AG04449 (cell line): ENCODE measurements at places on chromosomes 1 and 21.
A peak's percentile ranks its signal among the peaks of the same experiment; 100 is the strongest.

DNA sequence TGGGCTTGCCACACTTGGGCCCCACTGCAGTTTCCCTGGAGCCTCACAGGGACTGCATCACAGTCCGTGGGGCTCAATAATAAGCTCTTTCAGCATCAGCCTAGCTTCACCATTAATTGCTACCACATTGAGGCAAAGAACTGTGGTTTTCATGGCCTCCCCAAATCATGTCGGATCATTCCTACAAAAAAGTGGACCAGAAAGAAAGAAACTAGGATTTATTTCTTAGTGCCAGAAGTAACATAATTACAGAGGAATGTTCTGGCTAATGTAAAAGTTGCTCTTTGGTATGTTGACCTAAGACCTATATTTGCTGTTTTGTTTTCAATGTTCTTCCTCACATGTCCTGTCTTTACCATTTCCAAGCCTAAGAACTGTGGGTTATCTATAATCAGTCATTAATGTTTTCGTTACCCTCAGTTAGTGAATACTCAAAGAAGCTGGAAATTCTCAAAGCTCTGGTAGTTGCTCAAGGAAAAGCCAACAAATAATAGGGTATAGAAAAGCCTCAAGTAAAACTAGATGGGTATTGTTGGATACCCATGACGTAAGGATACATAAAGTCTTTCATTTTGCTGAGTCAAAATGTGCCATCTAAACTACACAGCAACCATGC, 173.9 kb downstream of the LTN1 start:
- peak; percentile 49 for DNase-seq

- DNase-seq: no peak
Measured at GRCh38 chr1:245409341-245410195, 254.8 kb downstream of the KIF26B start.

- DNase-seq: no peak
Measured at GRCh38 chr1:43764581-43764980, 57.2 kb downstream of the ST3GAL3 start.

GRCh38 chr1:159009287-159009686, 420 bp upstream of the IFI16 start:
- DNase-seq: no peak

GRCh38 chr21:44756423-44757185, 45.0 kb downstream of the UBE2G2 start:
- no peak for DNase-seq

GRCh38 chr1:161725908-161726472, 4.6 kb downstream of the FCRLB start:
- DNase-seq: no peak

GRCh38 chr1:15740924-15741850, 1.1 kb upstream of the TMEM82 start:
- no peak for DNase-seq

- DNase-seq: no peak
Measured at GRCh38 chr21:34695434-34695833, 26.6 kb downstream of the CLIC6 start.

DNA sequence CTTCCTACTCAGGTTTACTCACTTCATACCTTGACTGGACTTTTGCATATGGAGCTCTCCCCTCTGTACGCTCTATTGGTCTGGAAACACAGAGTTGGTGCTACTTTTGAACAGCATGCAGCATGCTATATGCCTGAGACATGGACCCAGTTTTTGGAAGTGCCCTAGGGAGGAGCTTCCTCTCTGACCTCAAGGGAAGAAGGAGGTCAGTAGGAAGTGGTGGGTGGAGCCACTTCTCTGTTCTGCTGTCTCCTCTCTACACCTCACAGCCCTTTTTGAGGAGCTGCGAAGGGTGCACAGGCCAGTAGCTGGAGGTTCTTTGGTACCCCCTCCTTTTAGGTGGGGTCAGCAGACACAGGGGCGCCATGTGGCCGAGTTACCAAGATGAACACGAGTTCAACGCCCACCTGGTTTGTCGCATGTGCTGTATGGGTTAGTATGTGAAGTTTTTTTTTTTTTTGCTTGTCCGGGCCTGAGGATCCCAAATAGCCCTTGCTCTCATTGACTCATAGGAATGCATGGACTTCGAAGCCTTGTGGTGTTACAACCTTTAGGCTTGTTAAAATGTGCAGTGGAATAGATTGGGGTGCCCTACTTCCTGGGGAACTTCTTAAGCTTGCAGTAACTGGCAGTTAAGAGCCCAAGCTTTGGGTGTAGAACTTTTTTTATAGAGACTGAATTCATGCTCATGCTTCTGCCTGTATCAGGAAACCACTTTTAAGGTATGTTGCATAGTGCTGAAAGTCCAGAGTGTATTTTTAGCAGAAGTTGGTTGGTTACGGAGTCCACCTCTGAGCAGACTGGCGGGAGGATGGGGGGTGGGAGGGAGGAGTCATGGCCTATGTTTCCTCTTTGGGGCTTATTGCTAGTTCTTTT, 10.7 kb downstream of the MACF1 start:
- DNase-seq: no peak

DNA sequence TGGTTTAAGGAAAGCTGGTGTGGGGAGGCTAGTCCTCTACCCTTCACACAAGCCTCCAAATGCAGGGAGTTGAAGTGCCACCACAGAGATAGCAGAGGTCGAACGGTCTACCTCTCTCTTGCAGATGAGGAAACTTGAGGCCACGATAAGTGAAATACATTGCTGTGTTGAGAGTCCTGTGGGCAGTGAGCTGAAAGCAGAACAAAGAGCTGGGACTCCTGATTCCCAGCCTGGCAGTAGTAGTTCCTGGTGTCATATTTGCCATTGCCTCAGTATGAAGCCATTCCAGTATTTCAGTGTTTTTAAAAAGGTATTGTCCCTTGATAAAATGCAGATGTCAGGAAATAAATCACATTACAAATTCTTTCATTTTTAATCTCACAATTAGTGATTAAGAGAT, 28.6 kb downstream of the AK4 start:
- DNase-seq: no peak

- DNase-seq: no peak
Measured at GRCh38 chr1:37294096-37294495, 180.3 kb upstream of the ZC3H12A start.

DNA sequence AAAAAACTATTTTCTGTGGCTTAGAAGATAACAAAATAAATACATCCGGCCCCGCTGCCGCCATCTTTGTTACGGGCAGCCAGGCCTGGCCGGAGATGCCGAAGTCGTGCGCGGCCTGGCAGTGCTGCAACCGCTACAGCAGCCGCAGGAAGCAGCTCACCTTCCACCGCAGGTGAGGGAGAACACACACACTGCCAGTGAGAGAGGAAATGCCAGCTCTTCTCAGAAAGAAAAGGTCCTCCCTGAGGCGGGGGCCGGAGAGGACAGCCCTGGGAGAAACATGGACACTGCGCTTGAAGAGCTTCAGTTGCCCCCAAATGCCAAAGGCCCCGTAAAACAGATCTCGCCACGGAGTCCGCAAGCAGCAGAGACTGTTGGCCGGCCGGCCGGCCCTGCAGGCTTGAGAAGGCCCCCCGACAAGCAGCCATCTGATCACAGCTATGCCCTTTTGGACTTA, 323.2 kb downstream of the AMY1C start:
- DNase-seq: no peak

DNA sequence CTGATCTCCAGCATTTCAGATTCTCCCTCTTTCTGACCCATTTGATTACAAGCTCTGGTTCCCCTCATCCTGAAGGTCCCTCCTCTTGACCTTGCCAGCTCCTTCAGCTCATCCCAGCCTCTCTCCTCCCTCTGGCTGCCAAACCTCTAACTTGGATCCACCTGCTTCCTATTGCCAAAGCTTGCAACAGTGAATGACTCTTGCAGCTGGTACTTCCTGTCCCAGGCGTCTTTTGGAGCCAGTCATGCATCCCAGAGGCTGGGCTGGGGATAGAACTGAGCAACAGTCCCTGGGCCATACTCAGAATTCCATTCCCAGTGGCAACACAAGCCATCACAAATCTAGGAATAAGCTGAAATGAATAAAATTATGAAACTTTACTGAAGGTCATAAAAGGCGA, 27.7 kb upstream of the SPOCD1 start:
- peak; percentile 66 for DNase-seq

GRCh38 chr1:221636967-221637366, 104.9 kb downstream of the DUSP10 start:
- no peak for DNase-seq

DNA sequence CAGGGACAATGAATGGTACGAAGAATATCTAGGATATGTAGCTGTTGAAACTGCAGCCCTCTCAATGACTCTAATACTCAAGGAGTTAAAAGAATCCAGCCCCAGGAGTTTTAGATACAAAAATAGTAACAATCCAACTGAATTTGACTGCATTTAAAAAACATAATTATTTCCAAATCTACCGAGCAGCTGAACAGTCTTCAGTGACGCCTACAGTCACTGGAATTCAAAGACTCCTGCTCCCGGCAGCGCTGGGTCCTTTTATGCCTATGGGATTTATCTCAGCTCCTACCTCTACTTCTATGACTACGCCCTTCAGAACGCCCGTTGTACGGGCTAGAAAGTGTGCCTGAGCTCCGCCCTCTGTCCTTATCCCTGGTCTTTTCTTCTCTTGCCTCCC, 55.7 kb downstream of the WARS2 start:
- DNase-seq: no peak

GRCh38 chr1:226248796-226249195, 25.3 kb downstream of the MIXL1 start:
- DNase-seq: no peak

DNA sequence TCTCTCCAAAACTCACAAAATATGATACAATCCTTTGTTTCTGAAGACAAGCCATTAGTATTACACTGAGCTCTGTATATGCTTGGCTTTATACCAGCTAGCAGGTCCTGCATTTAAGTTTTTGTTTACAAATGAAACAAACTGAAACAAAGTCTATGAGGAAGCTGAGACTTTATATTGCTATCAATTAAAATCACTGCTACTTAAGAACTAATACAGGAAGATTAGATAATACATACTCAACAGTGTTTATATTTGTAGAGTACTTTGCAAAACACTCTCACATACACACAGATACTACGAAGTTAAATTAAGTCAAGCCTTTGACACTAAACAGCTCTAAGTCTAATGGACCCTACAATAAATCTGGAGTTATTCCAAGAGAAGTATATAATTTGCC, 247.4 kb downstream of the CRB1 start:
- DNase-seq: no peak

GRCh38 chr21:28396421-28396820, 596.3 kb downstream of the LTN1 start:
- no peak for DNase-seq

DNA sequence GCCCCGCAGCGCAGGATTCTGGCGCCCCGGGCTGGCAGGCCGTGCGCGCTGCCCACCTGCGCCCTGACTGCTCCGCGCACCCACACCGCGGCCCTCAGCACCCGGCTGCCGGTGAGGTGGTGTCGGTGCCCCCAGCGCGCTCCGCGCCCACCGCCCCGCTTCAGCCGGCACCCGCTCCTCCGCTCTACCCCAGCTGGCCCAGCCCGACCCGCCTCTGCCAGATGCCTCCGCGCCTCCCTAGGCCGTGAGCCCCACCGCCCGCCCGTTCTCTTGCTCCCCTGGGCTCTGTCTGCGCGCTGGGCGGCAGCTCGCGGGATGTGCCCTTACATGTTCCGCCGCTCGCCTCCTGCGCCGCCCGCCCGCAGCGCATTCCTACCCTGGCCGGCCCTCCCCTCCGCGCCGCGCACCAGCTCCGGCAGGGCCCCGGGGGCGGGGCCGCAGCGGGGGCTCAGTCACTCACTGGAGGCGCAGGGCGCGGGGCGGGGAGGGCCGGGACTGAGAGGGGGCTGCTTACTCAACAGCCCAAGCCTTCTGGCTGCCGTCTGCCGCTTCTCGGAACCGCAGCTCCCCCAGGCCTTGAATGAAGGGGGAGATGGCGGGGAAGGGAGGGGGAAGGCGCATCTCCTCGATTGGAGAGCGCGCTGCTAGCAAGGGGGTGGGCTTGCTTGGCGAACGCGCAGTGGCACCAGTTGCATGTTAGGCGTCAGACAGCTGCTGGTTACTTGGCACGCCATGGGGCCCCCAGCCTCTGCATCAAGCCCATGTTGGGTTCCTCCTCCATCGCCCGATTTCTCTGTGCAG, at the start of gene PHLDA3:
TSS of gene PHLDA3 (minus strand) at position 345 of the 801 bp plus-strand sequence. CDS start 402 bp downstream, outside the sequence.
- no peak for DNase-seq

DNA sequence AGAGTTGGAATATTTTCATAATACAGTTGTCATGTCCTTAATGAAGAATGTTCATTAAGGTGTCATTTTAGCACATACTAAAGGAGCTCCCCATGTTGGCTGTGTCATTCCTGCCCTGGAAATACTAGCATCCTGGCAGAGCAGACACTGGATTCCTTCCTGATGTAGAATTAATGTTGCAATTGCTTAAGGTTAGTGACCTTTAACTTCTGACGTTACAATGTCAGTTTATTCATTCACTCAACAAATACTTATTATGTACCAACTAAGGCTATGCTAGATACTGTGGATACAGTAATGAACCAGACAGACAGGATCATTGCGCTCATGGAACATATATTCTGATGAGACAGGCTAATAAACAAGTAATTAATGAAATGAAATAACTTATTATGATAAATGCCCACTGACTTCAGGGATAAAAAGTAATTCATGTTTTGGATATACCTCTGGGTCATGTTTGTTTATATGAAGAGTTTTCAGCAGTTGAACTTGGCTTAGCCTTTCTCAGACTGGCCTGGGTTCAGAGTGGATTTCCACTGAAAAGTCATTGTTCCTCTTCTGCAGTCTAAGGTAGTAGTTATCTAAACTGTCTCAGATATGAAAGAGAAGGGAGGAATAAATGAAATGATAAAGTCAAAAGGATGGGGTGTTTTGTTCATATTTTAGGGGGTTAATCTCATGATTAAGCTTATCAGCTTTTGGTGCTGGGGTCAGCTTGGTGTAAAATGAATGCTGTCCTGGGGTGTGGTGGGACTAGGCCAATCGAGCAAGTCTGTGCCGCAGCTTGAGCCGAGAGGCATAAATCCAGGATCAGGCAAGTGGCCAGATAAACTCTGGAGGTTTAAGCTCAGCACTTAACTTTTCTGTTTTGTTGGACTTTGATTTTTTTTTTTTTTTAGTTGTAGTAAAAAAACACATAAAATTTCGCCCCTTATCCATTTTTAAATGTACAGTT, 43.3 kb upstream of the KCNQ4 start:
- no peak for DNase-seq

GRCh38 chr1:182786223-182786994, 3.2 kb upstream of the NPL start:
- peak; percentile 14 for DNase-seq
